Fibroblast of the aortic adventitia (primary cell): ENCODE measurements at places on chromosomes 7 and 10. TPM values are rescaled to one million over a fixed set of nuclear protein-coding genes. Genes with fewer than 3 reads are reported as not detected.

The PRSS37 gene
- total RNA-seq = not detected in 2 replicates

The SH2B2 gene
- 2.0 and 4.9 TPM in 2 replicates for total RNA-seq

The SLC26A5 gene
- total RNA-seq = not detected in 2 replicates

The DNAH11 gene
- 2.7 TPM in 1 of 2 replicates, not detected in the other for total RNA-seq

The TET1 gene
- total RNA-seq = 3.3 and 9.3 TPM in 2 replicates

The PLXNA4 gene
- 3.0 and 5.5 TPM in 2 replicates for total RNA-seq

The MTERF1 gene
- total RNA-seq = 10.9 and 15.8 TPM in 2 replicates
